ENCODE measurements at places on chromosomes 2 and 18. TPM values are rescaled to one million over a fixed set of nuclear protein-coding genes. Genes with fewer than 3 reads are reported as not detected.
A peak's percentile ranks its signal among the peaks of the same experiment; 100 is the strongest.

DNA sequence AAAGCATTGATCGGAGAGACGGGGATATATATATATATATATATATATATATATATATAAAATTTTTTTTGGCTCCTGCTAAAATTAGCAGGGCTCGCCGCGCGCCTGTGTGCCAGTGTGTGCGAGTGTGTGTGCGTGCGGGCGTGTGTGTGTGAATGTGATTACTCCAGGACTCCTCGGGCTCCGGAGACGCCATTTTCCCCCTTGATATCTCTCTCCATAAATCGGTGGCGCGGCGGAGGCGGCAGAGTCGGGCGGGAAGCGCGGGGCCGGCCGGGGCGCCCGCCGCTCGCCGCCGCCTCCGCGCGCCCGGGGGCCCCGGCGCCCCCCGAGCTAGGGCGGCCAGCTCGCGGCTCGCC, 795 bp upstream of the SETBP1 start:
- DNase-seq, result peak; percentile 57

DNA sequence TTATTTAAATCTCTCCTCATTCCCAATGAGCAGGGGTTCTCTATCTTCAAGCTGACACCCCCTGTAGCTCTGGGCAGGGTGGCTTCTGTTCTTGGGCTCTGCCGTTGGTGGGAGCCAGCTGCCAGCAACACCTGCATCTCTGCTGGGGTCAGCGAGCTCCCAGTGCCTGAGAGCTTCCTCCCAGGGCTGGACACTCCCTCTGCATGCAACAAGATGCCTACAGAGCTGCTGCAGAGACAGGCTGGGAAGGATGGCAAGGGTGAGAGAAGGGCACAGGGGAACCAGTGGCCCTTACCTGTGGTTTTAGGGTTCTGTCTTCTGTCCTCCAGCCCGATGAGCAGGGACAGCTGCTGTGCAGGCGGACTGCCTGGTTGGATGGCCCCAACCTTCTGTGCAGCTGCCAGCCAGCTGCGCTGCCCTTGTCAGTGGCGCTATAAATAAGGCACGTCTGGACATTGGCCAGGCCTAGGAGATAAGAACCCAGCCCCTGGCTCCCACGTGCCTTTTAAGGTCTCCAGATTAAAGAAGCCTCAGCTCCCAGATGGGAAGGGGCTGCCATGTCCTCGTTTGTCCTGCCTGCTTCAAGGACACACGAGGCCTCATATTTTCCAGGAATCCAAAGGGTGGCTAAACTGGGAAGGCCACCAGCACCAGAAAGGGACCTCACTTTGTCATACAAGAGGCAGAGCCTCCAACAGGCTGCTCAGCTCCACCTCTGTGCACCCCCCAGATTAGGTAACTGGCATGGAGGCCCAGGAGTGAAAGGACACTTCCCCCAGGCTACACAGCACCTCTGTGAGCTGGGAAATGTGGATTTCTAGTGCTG, 39.5 kb upstream of the FHL2 start:
- peak; percentile 83 for DNase-seq

DNA sequence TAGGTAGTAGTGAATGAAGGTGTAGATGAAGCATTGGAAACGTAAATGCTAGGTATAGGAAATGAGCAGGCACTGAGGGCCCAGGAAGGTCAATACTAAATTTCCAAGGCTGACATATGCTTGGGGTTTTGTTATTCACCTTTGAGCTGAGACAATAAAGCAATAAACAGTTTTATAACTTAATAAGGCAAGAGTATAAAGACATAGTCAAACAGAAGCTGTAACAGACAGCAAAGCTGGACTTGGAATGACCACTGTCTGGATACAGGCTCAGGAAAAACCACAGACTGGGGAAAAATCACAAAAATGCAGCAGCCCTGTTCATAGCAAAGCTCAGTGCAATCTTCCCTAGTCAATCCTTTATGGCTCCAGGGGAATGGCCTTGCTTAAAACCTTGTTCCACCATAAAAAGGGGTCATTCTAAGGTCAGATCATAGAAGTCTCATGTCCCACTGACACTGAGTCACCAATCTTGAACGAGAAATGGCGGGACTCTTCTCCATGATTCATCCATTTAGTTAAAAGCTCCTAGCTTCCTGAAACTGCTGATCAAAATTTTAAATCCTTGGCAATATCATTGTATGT, 493.3 kb downstream of the CMPK2 start:
- DNase-seq, result no peak

DNA sequence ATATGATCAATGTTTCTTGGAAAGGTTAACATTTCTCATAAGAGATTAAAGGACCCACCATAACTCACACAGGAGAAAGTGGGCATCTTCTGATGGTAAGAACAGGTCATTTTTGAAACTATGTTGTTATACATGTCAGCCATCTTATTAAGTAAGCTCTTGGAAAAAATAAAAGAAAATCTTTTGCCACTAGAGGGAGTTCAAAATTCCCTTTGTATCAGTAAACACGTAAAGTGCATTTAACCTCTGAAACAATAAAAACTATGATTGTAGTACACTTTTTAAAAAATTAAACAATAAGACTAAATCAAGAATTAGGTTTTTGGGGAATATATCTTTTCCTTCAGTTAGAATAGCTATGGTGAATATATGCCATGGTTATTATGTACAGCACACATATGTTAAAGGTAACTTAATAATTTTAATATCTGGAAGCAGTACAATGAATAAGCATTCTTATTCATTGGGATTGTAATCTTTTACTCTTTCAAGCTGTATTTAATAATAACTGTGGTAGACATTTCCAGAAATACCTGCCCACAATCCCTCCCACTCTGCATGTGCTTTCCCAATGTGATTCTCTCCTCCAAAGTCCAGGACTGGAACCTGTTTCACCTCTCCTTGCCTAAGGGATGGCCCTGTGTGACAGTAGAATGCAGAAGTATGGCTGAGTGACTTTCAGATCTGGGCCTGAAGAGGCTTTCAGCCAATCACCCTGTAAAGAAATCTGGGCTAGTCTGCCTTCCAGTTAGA, 64.2 kb downstream of the RBMS1 start:
- DNase-seq, result no peak

- DNase-seq, result no peak
Measured at GRCh38 chr18:45399146-45399545, 216.1 kb upstream of the SLC14A2 start.

GRCh38 chr2:48183991-48184390, 277.7 kb upstream of the FBXO11 start:
- DNase-seq, result no peak

DNA sequence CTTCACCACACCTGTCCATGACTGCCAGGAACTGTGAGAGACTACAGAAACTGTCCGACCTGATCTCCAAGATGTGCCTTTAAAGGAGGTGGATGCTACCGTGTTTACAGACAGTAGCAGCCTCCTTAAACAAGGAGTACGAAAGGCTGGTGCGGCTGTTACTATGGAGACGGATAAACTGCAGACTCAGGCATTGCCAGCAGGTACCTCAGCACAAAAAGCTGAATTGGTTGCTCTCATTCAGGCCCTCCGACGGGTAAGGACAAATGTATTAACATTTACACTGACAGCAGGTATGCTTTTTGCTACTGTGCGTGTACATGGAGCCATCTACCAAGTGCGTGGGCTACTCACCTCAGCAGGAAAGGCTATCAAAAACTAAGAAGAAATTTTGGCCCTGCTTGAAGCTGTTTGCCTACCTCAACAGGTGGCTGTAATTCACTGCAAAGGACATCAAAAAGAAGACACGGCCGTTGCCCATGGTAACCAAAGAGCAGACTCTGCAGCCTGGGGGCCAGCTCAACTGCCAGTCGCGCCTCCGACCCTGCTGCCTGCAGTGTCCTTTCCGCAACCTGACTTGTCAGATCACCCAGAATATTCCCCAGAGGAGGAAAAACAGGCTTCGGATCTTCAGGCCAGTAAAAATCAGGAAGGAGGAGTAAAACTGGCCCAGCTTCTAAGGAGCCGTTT, 30.9 kb downstream of the SKA1 start:
- DNase-seq, result no peak

DNA sequence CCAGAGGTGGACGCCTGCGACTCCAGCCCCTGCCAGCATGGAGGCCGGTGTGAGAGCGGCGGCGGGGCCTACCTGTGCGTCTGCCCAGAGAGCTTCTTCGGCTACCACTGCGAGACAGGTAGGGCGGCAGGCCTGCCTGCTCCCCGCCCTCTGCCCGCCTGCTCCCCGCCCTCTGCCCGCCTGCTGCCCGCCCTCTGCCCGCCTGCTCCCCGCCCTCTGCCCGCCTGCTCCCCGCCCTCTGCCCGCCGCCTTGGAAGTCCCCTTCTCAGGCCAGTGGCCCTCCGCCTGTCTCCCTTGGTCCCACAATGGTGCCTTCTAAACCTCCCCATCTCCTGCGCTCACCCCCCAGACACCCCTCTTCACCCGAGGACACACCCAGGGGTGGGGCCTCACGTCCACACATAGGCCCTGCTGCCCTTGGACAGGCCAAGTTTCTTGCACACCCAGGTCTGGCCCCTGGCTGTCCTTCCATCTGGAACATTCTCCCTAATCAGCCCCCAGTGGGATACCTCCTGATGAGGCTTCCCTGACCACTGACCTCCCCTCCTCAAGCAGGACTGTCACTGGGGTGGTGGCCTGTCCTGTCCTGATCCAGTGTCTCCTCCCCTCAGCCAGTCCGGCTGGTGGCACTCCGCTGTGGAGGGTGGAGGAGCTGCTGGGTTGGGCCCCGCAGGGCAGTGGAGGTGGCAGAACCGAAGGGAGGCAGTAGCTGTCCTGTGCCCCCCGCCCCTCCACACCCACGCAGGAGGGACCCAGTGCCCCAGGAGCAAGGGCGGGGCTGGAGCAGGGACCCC, 37.9 kb downstream of the MTERF4 start:
- no peak for DNase-seq

ANTXR1 gene
- 26.4 TPM for total RNA-seq

ANKRD12 gene
- 55.5 TPM for total RNA-seq

CFC1B gene
- total RNA-seq, result not detected

Measured in heart right ventricle (tissue), 16 donors.